CD4-positive, alpha-beta T cell treated with Interleukin-2 at 100 ng/mL for 4 hours (primary cell): ENCODE measurements at places on chromosomes 6 and 20.

GRCh38 chr6:113370508-113371502 is 486.3 kb upstream of the MARCKS start:
- DNase-seq: no peak

DNA sequence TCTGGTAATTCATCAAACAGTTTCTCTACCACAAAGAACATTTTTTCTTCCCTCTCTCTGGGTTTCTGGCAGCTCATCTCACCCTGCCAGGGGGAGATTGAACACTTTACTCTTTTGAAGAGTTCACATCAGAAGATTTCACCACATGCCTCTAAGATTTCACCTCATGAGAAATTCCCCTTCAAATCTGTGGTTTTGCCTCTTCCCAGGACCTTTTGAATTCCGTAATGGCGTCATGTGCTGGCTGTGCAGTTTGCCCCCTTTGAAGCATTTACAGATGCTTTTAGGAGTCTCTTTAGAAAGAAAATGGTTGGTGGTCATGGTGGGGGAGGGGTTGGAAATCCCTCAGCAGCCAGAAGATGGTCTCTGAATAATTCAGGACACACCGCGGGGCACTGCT is 486.1 kb downstream of the QKI start:
- DNase-seq: no peak

DNA sequence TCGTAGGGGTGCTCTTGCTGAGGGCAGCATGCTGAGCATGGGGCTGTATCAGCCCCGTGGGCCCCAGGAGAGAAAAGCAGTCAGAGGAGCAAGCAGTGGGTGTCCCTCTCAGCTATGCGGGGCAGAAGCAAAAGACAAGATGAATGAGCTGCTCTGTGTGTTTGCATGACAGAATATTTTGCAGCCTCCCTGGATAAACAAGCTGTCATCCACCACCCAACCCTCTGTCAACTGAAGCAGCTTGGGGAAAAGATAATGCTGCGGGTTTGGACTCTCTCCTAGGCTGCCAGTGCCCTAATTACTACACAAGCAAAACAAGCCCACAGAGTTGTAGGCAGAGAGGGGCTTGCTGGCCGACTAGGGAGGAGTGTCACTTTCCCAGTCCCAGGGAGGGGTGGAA is 82.3 kb upstream of the PTPRT start:
- no peak for DNase-seq

- no peak for DNase-seq
Observed at GRCh38 chr6:143782481-143782880, 60.7 kb upstream of the LTV1 start.

GRCh38 chr6:90078513-90079289 is 184.4 kb downstream of the GJA10 start:
- DNase-seq: peak; percentile 48

GRCh38 chr6:159981071-159981402 is 12.2 kb downstream of the IGF2R start:
- no peak for DNase-seq

GRCh38 chr6:5302995-5303622 is 41.8 kb downstream of the FARS2 start:
- DNase-seq: peak; percentile 66

GRCh38 chr20:4864311-4864752 is 137.0 kb downstream of the SLC23A2 start:
- DNase-seq: no peak
